Occipital lobe (tissue), 3 donors: ENCODE measurements at places on chromosomes 5 and 9. TPM values are rescaled to one million over a fixed set of nuclear protein-coding genes. Genes with fewer than 3 reads are reported as not detected.

Gene OR1Q1
- not detected for total RNA-seq

Gene ACSL6
- 32.9 TPM for total RNA-seq

Gene SLC34A1
- total RNA-seq, result not detected

Gene CACNA1B
- 35.6 TPM for total RNA-seq

Gene GCNT4
- 1.7 TPM for total RNA-seq

Gene LCN9
- total RNA-seq, result not detected

Gene SLC23A1
- not detected for total RNA-seq

Gene OTP
- not detected for total RNA-seq

Gene NPR3
- total RNA-seq, result 19.3 TPM

Gene MCC
- total RNA-seq, result 15.8 TPM

Gene OTULINL
- 32.6 TPM for total RNA-seq

Gene STPG3
- not detected for total RNA-seq

Gene EQTN
- total RNA-seq, result 1.6 TPM

Gene SLC22A4
- 1.6 TPM for total RNA-seq

Gene CLPTM1L
- 101 TPM for total RNA-seq

Gene PCDHGA1
- 4.8 TPM for total RNA-seq

Gene MCTP1
- 147 TPM for total RNA-seq

Gene BASP1
- total RNA-seq, result 359 TPM

Gene TXNDC8
- not detected for total RNA-seq

Gene CCDC192
- total RNA-seq, result not detected

Gene C5orf58
- not detected for total RNA-seq

Gene DDX31
- total RNA-seq, result 7.3 TPM

Gene TMEM174
- not detected for total RNA-seq

Gene SLC25A25
- 36.0 TPM for total RNA-seq

Gene ARSI
- 0.31 TPM for total RNA-seq
